ENCODE measurements at places on chromosomes 1 and 21. TPM values are rescaled to one million over a fixed set of nuclear protein-coding genes. Genes with fewer than 3 reads are reported as not detected.

- DNase-seq: no peak
- H3K27me3 ChIP-seq: no peaks in the 10 kb centered on the region
- no peaks in the 10 kb centered on the region for H3K36me3 ChIP-seq
- no peak overlapping the region for H3K4me3 ChIP-seq
These were observed 7.3 kb upstream of the FCGR2A start for GRCh38 chr1:161497961-161498360.

GRCh38 chr1:230163205-230163604 is 96.2 kb downstream of the GALNT2 start:
- peaks cover 23% of the 10 kb centered on the region for H3K4me1 ChIP-seq
- H3K4me3 ChIP-seq: no peak overlapping the region
- DNase-seq: no peak
- H3K36me3 ChIP-seq: no peaks in the 10 kb centered on the region

DNA sequence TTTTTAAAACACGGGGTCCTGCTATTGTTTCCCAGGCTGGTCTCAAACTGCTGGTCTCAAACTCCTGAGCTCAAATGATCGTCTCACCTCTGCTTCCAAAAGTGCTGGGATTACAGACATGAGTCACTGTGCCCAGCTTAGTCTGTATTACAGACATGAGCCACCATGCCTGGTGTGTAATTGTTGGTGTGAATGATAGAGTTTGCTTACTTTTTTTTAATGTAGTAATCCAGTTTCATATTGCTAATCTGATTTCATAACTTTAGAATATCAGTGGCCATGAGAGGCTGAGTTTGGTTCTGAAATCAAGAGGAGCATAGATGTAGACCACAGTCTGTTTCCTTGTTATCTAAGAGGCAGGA is 3.4 kb downstream of the EPB41 start:
- no peak for DNase-seq
- H3K4me1 ChIP-seq: peaks cover 8% of the 10 kb centered on the region
- H3K4me3 ChIP-seq: no peak overlapping the region
- no peaks in the 10 kb centered on the region for H3K36me3 ChIP-seq

GRCh38 chr1:23897083-23897482 is 16.1 kb downstream of the CNR2 start:
- no peak overlapping the region for H3K4me3 ChIP-seq
- H3K4me1 ChIP-seq: no peaks in the 10 kb centered on the region
- H3K27ac ChIP-seq: no peak overlapping the region
- no peaks in the 10 kb centered on the region for H3K27me3 ChIP-seq

MNDA gene
- 4.4 TPM for total RNA-seq

- no peak for DNase-seq
- no peaks in the 10 kb centered on the region for H3K36me3 ChIP-seq
- peaks cover 5% of the 10 kb centered on the region for H3K4me1 ChIP-seq
- H3K27ac ChIP-seq: peak overlapping the region; percentile 69
- no peaks in the 10 kb centered on the region for H3K27me3 ChIP-seq
These were observed 229.2 kb downstream of the RHOU start for GRCh38 chr1:228964178-228965089.

INSRR gene
- 5.2 TPM for total RNA-seq

MAB21L3 gene
- total RNA-seq: 0.17 TPM

WNT3A gene
- total RNA-seq: 0.06 TPM

DNA sequence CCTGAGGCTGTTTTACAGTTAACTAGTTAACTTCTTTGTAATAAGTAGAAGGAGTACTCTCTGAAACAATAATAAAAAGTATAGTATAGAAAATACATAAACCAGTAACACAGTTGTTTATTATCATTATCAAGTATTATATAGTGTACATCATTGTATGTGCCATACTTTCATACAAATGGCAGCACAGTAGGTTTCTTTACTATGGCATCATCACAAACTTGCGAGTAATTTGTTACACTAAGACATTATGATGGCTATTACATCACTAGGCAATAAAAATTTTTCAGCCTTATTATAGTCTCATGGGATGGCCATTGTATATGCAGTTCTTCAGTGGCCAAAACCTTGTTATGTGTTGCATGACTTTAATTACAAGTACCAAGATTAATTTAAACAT is 1376.5 kb upstream of the ADGRL2 start:
- no peak overlapping the region for H3K4me3 ChIP-seq
- H3K4me1 ChIP-seq: no peaks in the 10 kb centered on the region
- DNase-seq: no peak
- no peak overlapping the region for H3K27ac ChIP-seq
- no peaks in the 10 kb centered on the region for H3K36me3 ChIP-seq

- H3K27ac ChIP-seq: no peak overlapping the region
- H3K4me1 ChIP-seq: peaks cover 14% of the 10 kb centered on the region
- peaks cover 12% of the 10 kb centered on the region for H3K27me3 ChIP-seq
- DNase-seq: no peak
- no peaks in the 10 kb centered on the region for H3K36me3 ChIP-seq
These were observed 93.8 kb downstream of the DMRTA2 start for GRCh38 chr1:50329332-50329932.

BMP8A gene
- 3.0 TPM for total RNA-seq

DNA sequence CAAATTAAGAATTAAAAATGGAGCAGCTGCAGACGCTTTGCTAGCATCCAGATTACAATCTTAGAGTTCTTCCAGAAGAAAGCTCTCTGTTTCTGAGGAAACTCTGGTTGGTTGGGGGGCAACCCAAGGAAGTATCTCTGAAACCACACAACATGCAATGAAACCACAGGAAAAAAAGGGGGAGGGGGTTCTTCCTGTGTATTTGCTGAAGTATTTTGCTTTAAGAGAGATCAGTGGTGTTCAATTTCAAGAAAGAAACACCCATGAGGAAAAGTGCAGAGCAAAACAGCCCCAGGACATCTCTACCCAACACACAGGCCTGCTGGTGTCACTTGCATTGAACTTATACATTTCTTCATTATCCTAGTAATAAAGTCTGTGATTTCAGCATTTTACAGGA is 19.7 kb upstream of the TIAM1 start:
- no peak overlapping the region for H3K4me3 ChIP-seq
- DNase-seq: no peak
- H3K4me1 ChIP-seq: no peaks in the 10 kb centered on the region
- no peak overlapping the region for H3K27ac ChIP-seq

DNA sequence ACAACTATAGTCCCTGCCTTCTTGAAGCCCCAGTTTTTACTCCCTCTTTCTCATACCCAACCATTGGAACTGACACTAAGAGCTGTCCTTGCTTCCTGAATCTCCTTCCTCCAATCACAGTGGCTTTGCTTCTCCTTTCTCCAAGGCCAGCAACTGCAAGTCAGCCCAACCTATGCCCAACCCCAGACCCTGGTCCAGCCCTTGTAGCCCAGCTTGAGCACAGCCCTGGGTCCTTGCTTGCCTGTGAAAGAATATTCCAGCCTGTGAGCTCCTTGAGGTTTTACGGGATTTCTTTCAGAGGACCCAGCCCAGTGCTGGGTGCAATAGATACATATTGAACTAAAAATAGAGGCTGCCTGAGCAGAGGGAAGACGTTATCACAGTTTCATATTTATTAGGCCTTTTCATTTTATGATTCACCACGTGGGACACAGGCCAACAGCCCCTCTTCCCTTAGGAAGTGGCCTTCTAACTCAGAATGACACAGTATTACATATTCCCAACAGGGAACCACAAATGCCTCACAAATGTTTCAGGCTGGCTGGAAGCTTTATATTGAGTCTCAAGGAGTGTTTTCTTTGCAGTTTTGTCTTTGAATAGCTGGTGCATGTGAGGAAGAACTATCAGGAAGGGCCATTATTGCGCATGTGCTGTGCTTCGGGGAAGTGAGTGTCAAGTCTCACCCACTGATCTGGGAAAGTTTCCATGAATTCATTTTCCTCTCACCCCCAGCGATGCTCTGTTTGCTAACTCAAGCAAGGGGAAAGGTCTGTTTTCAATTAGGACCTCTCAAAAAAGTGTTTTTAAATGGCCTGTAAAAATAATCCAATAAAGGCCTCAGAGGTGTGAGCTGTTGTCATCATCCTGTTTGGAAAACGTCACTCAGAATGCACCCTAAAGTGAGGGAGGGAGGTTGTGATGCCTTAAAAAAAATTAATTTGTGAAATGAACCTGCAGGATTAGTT is 92.3 kb upstream of the NFIA start:
- no peaks in the 10 kb centered on the region for H3K27me3 ChIP-seq
- DNase-seq: peak; percentile 87
- peak overlapping the region; percentile 84 for H3K27ac ChIP-seq
- peaks cover 14% of the 10 kb centered on the region for H3K4me1 ChIP-seq

DNA sequence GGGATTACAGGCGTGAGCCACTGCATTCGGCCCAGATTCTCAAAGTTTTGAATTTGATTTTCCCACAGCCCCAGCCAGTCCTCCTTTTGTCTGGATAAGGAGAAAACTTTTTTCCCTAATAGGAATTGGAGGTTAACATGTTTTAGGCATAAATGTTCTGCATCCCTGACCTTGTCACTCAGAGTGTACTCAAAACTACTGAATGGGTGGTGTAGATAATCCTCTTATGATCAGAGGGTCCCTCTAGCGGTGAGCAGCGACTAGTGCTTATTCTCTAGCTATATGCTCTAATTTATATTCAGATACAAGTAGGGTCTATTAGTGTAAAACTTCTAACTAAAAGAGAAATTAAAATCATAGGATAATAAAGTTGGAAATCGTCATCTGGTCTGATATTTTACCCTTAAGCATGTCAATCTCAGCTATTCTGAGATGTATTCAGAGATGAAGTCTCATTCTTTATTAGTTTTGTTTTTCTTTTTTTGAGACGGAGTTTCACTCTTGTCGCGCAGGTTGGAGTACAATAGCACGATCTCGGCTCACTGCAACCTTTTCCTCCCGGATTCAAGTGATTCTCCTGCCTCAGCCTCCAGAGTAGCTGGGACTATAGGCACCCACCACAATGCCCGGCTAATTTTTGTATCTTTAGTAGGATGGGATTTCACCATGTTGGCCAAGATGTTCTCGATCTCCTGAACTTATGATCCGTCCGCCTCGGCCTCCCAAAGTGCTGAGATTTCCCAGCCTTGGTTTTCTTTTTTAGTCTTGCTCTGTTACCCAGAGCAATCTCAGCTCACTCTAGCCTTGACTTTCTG is 2.7 kb upstream of the PSMD4 start:
- H3K27ac ChIP-seq: no peak overlapping the region
- H3K4me1 ChIP-seq: peaks cover 14% of the 10 kb centered on the region
- no peaks in the 10 kb centered on the region for H3K27me3 ChIP-seq
- peaks cover 28% of the 10 kb centered on the region for H3K36me3 ChIP-seq

HORMAD1 gene
- total RNA-seq: 2.7 TPM
